Stimulated activated CD8-positive, alpha-beta memory T cell treated with anti-CD3 and anti-CD28 coated beads, Interleukin-15, amount 100 ng/mL, for 4 hours (primary cell): ENCODE measurements at places on chromosomes 11 and 22.

DNA sequence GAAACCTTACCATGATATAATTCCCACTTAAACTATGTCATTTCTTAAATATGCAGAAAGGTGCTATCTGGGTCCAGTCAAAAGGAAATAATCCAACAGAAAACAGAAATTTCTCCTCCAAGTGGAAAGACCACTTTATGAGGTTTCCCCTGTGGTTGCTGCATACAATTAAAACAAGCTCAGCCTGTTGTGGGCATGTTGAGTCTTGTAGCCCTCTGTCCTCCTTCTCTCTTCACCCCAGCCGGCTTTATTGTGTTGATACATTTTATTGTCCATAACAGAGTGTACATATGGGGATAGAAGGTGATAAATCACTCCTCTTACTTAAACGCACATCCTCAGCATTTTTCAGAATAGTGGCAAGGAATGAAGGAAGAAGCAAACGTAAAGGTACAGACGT, 126.0 kb upstream of the MTNR1B start:
- DNase-seq: no peak

- no peak for DNase-seq
Measured at GRCh38 chr11:73752216-73752867, 8.5 kb downstream of the RAB6A start.

- DNase-seq: no peak
Measured at GRCh38 chr11:31664954-31665353, 146.2 kb downstream of the PAX6 start.

DNA sequence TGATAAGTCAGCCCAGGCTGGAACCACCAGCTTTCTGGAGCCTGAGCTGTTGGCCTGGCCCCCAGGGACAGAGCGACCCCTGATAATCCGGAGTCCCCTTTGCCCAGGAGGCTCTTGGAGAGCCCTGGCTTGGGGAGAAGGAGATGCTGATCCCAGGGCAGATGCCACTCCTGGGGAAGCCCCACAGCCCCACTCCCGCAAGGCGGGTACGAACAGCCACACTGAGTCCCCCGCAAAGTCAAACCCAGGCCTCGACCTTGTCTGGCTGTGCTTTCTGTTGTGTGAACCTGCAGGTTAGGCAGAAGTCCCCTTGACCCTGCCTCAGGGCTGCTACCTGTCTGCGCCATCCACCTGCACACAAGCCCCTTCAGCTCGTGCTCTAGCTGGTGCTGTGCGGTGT, 108.0 kb downstream of the KCNQ1OT1 start:
- no peak for DNase-seq

- no peak for DNase-seq
Measured at GRCh38 chr22:45199723-45200122, 36.0 kb downstream of the NUP50 start.

DNA sequence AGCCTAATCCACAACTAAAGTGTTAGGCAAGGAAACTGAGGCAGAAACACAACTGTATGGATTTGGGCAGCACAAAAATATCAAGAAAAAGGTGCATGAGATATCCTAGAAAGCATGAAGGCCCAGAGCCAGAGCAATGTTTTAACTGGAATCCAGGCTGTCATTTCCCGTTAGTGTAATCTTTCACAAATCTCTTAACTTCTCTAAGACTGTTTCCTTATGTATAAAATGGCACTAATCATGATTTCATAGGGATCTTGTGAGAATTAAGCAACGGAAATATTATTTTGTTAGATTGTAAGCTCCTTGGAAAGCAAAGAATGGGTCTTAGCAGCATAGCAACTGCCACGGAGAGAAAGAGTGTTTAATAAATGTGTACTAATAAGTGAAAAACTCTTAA, 14.7 kb upstream of the SYTL2 start:
- DNase-seq: no peak

GRCh38 chr22:29313126-29313575, 2.3 kb downstream of the RASL10A start:
- no peak for DNase-seq

GRCh38 chr11:115780646-115781362, 276.6 kb upstream of the CADM1 start:
- DNase-seq: no peak

- no peak for DNase-seq
Measured at GRCh38 chr11:64920124-64920523, 3.1 kb upstream of the ATG2A start.

- DNase-seq: no peak
Measured at GRCh38 chr22:39913321-39913720, 12.4 kb downstream of the GRAP2 start.

GRCh38 chr11:115179636-115180035, 324.6 kb downstream of the CADM1 start:
- DNase-seq: no peak

GRCh38 chr11:129840236-129840635, 24.6 kb downstream of the TMEM45B start:
- DNase-seq: no peak

DNA sequence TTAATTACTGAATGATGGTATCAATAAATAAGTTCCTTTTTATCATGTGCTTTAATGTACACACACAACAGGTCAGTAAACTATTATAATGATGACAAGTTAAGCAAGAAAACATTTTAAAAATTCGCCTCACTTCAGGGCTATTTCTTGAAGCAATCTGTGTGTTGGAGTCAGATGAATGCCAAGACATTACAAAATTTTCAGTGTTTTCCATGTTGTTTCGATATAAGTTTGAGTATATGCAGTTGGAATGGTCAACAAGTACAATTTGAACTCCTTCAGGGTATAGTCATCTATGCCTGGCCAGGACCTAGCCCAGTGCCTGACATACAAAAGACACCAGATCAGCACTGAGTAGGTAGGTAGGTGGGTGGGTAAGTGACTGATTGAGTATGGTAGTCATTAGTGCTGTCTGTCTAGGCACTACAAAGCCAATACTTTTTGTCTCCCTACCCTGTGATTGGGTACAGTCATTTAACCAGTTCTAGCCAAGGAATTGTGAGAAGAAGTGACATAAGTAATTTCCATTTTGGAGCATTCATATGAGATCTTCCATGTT, 7.5 kb downstream of the PRCP start:
- DNase-seq: no peak

DNA sequence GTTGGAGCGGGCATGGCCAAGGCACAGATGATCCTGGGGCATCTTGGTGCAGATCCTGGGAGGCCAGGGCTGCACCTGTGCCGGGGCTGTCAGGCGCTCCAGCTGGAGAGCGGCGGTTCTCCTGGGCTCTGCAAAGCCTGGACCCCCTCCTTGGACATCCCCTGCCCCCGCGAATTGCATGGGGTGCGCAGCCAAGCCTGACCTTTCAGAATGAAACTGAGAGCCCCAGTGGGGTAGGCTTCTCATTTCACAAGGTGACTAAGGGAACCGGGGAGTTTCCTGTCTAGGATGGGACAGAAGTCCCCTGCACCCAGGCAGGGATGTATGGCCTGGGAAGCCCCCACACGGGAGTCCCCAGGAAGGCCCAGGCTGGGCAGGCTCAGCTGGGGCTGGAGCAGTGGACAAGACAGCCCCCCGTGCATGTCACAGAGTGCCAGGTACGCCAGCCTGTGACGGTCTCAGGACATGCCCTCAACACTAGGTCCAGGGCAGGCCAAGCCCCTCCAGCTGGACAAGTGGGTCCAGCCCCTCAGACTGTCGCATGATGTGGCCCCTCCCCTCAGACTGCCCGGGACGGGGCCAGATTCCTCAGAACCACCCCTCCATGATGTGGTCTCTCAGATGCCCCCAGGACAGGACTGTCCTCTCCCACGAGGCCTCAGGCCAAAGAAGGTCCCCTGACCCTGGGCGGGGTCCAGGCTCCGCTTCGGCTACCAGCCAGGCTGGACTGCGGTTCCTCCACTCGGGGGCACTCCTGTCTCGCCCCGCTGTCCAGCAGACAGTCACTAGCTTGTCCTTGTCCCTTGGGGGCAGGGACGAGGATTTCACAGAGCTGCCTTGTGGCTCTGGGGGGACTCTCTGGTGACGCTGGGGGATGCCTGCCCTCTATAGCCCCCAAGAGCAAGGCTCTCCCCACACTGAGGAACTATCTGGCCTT, 2.3 kb downstream of the LSP1 start:
- DNase-seq: no peak

- no peak for DNase-seq
Measured at GRCh38 chr22:22921575-22921974, 34.0 kb downstream of the IGLL5 start.

GRCh38 chr22:40271440-40271839, 74.9 kb upstream of the ADSL start:
- DNase-seq: no peak

DNA sequence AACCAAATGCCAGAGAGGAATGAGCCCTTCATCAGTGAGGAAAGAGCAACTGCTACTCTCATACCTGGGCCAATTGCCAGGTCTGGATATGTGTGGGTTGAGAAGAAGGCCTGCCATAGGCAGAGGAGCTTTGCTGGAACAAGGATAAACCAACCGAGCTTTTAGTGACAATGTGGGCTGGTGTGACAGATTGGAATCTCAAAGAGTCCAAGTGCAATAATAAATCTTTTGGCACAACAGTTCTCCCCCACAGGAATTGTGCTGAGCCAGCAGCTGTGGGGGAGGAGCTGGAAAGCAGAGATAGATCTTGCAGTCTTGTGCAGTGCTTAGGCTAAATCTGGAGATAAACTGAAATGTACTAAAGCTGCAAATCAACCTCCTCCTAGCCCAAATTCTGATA, 79.4 kb upstream of the ISX start:
- no peak for DNase-seq

DNA sequence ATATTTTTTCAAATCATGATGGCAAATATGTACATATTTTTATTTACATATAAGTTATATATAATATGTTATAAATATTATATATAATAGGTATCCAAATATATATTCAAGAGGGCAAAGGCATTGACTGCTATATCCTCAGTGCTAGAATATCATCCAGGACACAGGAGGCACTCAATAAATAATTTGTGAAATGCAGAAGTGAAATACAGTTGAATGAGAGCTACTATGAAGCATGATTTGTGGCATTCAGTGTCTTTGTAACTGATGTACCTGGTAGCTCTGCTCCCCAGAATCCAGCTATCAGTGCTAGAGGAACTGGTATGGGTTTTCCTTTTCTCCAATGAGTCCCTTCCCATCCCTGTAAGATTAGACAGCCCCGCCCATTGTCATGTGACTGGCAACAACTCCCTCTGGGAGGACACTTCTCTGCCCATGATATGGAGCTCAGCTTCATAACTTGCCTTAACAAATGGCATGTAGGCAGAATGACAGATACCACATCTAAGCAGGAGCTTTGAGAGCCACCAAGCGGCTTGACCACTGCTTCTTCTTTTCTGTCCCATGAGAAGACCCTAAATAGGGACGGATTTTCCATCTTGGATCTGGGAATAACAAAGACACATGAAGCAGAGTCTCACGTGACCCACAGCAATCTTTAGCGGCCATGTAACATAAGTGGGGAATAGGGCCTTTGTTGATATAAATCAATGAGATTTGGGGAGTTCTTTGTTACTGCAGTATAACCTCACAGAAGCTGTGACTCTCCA, 10.2 kb upstream of the CD82 start:
- no peak for DNase-seq

DNA sequence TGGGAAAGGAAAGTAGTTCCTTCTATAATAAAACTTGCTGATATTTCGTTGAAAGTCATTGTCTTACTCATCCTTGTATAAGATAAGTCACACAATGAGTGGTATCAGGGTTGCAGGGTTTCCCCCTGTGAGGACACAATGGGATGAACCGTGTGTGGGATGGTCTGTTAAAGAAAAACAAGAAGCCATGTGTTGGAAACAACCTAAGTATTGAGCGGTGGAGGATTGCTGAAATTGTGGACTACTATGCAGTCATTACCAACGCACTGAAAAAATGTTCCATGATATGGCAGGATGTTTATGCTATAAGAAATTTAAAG, 28.6 kb downstream of the PTPRJ start:
- no peak for DNase-seq

- DNase-seq: no peak
Measured at GRCh38 chr22:17349172-17349571, 20.1 kb upstream of the CECR2 start.

GRCh38 chr11:125443767-125444311, 52.2 kb downstream of the FEZ1 start:
- no peak for DNase-seq

- no peak for DNase-seq
Measured at GRCh38 chr11:117876341-117877119, at the start of gene FXYD6. Gene FXYD6, minus strand, starts transcription at chr11:117876658. Its CDS starts 33,882 bp downstream, at chr11:117842776.
